ENCODE measurements at places on chromosomes 16 and 17. TPM values are rescaled to one million over a fixed set of nuclear protein-coding genes. Genes with fewer than 3 reads are reported as not detected.

Gene CLEC3A
- total RNA-seq: not detected

DNA sequence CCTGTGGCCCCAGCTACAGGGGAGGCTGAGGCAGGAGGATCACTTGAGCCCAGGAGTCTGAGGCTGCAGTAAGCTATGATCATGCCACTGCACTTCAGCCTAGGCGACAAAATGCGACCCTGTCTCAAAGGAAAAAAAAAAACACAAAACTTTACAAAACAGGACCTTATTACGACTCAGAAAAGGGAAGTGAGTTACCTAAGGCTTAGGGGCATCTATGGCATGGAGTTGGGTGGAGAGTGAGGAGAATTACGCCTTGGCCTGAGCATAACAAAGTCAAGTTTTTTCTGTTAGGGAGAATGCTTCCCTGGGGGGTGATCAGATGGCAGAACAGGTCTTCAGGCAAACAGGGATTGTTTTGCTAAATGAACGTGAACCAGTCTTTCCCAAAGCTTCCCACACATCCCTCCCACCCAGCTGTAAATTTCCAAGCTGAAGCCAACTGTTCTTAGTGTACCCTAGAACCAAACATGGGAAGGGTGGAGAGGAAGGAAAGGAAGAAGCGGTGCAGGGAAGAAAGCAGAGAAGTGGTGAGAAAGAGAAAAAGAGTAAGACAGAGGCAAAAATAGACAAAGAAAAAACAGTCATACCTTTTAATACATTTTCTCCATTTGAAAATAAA lies 24.6 kb upstream of the TNRC6C start:
- DNase-seq: no peak

GRCh38 chr17:82911822-82912221 lies 72.0 kb upstream of the ZNF750 start:
- no peak for DNase-seq

DNA sequence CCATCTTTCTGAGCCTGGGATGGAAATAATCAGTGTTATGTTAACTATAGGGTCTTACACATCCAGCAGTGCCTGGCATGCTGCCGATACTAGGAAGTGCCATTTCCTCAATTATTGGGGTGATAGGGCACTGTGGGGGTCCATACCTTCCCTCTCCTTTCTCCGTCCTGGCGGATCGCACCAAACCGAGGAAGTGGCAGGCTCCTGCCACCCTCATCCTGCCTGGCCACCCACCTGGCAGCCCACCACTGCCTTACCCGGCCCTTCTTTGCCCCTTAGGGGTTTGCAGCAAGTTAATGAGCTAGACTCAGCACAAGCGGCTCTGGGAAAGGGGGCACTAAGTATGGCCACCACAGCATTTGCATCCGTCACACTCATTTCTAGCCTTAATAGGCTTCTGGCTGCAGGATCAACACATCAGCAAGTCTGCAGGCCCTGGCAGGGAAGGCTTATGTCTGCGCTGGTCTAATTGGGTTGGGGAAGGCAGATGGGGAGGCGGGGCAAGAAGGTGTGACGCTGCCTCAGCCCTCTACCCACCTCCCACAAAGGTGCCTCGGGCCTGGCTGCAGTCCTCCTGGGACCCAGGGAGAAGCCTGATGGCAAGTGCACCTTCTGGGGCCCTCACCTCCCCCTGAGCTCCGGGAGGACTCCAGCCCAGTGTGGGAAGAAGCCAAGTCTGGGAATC lies 28.6 kb downstream of the DCAKD start:
- no peak for DNase-seq

All from kidney epithelial cell (primary cell).